Right atrium auricular region (tissue), 2 donors: ENCODE measurements at places on chromosomes 16 and 17. TPM values are rescaled to one million over a fixed set of nuclear protein-coding genes. Genes with fewer than 3 reads are reported as not detected.
A peak's percentile ranks its signal among the peaks of the same experiment; 100 is the strongest.

DNA sequence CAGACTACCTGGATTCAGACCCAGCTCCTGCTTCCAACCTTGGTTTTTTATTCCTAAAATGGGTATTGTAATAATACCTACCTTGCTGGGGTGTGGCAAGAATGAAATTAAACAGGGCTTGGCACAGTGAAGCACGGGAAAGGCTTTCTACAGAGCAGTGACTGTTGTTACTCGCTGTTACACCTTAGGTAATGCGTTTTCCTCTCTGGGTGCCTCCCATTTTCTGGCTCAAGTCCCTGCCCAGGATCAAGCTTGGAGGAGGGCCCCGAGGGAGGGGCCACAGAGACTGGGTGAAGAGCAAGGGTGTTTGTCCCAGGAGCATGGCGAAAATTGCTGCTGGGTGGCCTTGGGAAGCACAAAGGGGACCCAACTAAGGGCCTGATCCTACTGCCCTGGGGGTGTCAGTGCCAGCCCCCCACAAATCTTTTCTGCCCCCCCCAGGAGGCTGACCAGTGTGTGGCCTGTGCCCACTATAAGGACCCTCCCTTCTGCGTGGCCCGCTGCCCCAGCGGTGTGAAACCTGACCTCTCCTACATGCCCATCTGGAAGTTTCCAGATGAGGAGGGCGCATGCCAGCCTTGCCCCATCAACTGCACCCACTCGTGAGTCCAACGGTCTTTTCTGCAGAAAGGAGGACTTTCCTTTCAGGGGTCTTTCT is 13.3 kb downstream of the MIEN1 start:
- DNase-seq: no peak
- H3K27ac ChIP-seq: peak overlapping the region; percentile 59
- H3K36me3 ChIP-seq: peaks cover 55% of the 10 kb centered on the region
- no peak overlapping the region for H3K4me3 ChIP-seq

The CIBAR2 gene
- total RNA-seq: not detected

DNA sequence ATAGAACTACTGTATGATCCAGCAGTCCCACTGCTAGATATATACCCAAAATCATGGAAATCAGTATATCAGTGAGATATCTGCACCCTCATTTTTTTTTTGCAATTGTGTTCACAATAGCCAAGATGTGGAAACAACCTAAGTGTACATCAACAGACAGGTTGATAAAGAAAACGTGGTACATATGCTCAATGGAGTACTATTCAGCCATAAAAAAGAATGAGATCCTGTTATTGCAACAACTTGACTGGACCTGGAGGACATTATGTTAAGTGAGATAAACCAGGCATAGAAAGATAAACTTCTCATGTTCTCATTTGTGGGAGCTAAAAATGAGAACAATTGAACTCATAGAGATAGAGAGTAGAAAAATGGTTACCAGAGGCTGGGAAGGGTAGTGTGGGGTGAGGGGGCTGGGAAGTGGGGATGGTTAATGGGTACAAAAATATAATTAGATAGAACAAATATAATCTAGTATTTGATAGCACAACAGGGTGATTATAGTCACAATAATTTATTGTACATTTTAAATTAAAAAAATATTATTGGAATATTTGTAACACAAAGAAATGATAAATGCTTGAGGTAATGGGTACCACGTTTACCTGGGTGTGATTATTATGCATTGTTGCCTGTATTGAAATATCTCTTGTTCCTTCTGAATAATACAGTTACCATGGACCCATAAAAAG is 7.8 kb upstream of the KRT10 start:
- no peak overlapping the region for H3K27ac ChIP-seq
- DNase-seq: no peak
- peaks cover 6% of the 10 kb centered on the region for H3K36me3 ChIP-seq
- no peaks in the 10 kb centered on the region for H3K4me1 ChIP-seq

The KRT27 gene
- not detected for total RNA-seq

The C16orf82 gene
- total RNA-seq: not detected

The UMOD gene
- not detected for total RNA-seq

GRCh38 chr17:38598536-38598935 is 7.2 kb downstream of the SRCIN1 start:
- no peaks in the 10 kb centered on the region for H3K36me3 ChIP-seq
- no peaks in the 10 kb centered on the region for H3K27me3 ChIP-seq
- H3K4me3 ChIP-seq: no peak overlapping the region

- no peak overlapping the region for H3K4me3 ChIP-seq
- no peaks in the 10 kb centered on the region for H3K36me3 ChIP-seq
- H3K27me3 ChIP-seq: no peaks in the 10 kb centered on the region
- H3K27ac ChIP-seq: no peak overlapping the region
Measured at GRCh38 chr17:16929757-16930520, 42.0 kb downstream of the TNFRSF13B start.

- no peaks in the 10 kb centered on the region for H3K4me1 ChIP-seq
- DNase-seq: no peak
- H3K27ac ChIP-seq: no peak overlapping the region
- no peaks in the 10 kb centered on the region for H3K27me3 ChIP-seq
- H3K4me3 ChIP-seq: no peak overlapping the region
Measured at GRCh38 chr17:30858556-30859250, 26.9 kb downstream of the ATAD5 start.

DNA sequence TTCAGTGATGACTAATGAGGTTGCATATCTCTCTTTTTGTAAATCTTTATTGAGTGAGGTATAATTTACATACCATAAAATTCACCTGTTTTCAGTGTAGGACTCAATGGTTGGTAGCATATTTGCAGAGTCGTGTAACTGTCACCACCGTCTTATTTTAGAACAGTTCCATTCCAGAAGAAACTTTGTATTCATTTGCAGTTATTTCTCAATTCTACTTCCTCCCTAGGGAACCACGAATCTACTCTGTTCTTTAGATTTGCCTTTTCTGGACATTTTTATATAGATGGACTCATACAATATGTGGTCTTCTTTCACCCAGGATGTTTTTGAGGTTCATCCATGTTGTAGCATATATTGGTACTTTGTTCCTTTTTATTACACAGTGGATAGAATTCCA is 3.7 kb downstream of the FTO start:
- no peaks in the 10 kb centered on the region for H3K27me3 ChIP-seq
- no peak overlapping the region for H3K27ac ChIP-seq
- no peaks in the 10 kb centered on the region for H3K36me3 ChIP-seq
- DNase-seq: no peak

DNA sequence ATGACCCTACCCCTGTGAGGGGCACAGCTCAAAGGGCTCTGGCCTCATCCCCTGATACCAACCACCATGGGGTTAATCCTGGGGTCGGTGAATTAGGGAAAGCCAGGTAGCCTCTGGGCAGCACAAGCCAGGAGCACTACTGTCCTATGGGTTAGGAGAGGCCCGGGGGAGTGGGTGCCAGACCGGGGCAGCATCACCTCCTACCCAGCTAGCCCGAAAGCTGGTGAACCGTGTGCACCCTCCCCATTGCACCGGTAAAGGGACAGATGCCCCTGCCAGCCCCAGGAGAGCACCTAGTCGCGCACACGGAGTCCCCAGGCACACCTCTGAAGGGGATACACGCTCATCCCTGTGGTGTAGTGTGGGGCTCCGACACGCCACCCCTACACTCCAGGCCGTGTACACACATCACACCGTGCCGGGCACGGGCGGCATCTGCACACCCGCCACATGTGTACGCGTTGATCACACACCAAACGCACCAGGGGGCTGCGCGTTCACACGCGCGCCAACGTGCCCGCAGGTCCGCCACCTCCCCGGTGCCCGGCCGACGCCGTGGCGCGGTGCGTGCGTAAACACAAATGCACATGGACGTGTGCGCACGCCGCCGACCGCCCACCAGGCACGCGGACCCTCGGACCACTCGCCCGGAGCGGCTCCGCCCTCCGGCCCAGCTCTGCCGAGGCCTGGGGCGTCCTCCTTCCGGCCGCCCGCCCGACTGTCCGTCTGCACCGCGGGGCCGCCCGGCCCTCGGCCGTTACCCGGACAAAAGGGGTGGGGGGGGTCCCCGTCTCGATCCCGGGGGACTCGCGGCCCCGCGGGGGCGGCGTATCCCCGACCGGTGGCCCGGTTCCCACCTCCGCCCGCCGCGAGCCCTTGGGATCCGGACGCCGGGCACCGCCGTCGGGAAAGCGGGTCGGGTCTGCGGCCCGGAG is 785 bp downstream of the UBALD1 start:
- peaks cover 62% of the 10 kb centered on the region for H3K4me1 ChIP-seq
- H3K27me3 ChIP-seq: no peaks in the 10 kb centered on the region
- peak overlapping the region; percentile 96 for H3K27ac ChIP-seq
- peak overlapping the region; percentile 94 for H3K4me3 ChIP-seq
- H3K36me3 ChIP-seq: peaks cover 8% of the 10 kb centered on the region
- no peak for DNase-seq

DNA sequence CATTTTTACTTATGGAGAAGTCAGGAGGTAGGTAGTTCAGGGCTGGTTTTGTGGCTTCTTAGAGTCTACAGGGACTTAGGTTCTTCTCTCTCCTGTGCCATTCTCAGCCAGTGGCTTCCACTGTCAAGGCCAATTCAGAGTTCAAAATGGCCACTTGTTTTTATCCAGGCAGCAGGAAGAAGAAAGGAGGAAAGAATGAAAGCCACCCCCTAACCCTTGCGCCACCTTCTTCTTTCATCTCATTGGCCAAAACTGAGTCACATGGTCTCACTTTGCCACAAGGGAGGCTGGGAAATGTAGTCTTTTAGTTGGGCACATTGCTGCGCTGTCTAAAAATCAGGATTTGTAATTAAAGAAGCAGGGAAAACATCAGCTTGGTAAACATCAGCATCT is 60.8 kb upstream of the MED9 start:
- no peaks in the 10 kb centered on the region for H3K36me3 ChIP-seq
- H3K4me3 ChIP-seq: no peak overlapping the region
- no peak for DNase-seq
- peaks cover 69% of the 10 kb centered on the region for H3K4me1 ChIP-seq

DNA sequence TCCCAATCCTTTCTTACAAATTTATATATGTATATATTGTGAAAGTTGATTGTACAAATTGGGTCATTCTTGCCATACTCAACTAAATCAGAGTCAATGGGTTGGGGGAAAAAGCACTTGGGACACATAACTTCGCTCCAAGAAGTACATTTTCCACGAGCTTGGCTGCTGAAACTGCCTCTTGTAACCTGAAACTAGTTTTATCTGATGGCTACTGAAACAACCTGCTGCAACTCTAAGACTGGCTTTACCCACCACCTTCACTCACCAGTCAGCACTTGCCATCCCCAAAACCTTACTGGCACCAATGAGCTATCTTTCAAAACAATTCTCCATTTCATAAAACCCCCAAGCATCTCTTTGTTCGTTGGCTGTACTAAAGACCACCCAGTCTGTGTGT is 14.5 kb upstream of the MYCBPAP start:
- no peaks in the 10 kb centered on the region for H3K27me3 ChIP-seq
- no peak for DNase-seq
- H3K36me3 ChIP-seq: no peaks in the 10 kb centered on the region
- no peaks in the 10 kb centered on the region for H3K4me1 ChIP-seq
- no peak overlapping the region for H3K4me3 ChIP-seq

GRCh38 chr16:26456074-26456473 is 610.7 kb upstream of the C16orf82 start:
- no peaks in the 10 kb centered on the region for H3K36me3 ChIP-seq
- DNase-seq: no peak
- H3K27me3 ChIP-seq: no peaks in the 10 kb centered on the region
- H3K4me1 ChIP-seq: no peaks in the 10 kb centered on the region
- no peak overlapping the region for H3K27ac ChIP-seq

The NPIPA8 gene
- 10.2 TPM for total RNA-seq

DNA sequence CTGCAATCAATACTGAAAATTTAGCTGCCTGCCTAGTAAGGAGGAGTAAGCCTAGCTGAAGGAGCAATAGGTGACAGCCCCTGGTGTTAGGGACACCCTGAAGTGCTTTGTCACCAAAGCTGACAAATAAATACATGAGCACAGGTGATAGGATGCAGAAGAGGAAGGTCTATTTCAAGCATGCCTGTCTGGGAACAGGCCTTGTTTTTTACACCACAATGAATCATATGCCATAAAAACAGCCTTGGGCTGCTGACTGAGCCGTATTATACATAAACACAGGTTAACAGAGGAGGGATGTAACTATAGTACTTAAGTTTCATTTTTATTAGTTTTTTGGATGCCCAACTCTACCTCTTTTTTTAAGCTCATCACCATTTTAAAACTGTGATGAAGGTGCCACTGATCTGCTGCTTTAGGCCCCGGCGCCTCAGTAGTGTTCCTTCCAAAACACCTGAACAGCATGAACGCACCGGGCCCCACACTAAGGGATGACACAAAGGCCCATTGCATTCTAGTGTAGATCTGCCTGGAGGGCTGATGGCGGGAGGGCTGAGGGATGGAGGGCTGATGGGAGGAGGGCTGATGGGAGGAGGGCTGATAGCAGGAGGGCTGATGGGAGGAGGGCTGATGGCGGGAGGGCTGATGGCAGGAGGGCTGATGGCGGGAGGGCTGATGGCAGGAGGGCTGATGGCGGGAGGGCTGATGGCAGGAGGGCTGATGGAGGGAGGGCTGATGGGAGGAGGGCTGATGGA is 150.3 kb downstream of the AATF start:
- H3K4me3 ChIP-seq: no peak overlapping the region
- no peaks in the 10 kb centered on the region for H3K4me1 ChIP-seq
